ENCODE measurements at places on chromosomes 4 and X.

DNA sequence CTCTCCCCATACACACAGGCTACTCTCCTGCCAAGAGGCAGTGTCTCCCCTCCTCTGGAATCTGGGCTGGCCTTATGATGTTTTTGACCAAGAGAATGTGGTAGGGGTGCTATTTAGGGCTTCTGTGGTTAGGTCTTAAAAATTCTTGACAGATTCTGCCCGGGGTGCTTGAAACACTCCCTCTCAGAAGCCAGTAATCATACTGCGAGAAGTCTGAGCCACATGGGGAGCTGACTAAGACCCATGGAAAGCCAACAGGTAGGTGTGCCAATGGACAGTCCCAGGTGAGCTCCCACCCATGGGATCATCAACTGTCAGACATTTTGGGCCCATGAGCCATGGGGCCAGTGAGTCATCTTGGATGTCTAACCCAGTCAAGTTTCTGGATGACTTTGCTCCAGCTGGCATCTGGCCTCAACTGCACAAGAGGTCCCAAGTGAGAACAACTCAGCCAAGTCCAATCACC lies 315.7 kb downstream of the FBXW7 start:
- no peak for DNase-seq

DNA sequence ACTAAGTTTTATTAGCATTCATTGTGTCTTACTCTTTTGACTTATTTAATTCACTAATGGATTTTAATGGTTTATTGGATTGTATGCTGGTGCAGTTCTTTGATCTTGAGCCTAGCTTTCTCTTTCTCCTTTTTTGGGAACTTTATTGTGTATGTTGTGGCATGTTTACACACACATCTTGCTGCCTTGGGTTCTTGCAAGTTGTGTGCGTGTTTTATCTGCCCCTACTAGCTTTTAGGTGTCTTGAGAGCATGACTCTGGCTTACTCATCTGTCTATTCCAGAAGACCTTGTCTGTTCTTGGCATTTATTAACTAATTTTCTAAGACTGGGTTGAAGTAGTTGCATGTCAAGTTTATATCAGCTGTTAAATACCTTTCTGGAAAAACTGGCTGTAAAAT lies 2.7 kb downstream of the TMEM165 start:
- no peak for DNase-seq

- no peak for DNase-seq
Measured at GRCh38 chrX:13700380-13700779, 11.5 kb downstream of the RAB9A start.

DNA sequence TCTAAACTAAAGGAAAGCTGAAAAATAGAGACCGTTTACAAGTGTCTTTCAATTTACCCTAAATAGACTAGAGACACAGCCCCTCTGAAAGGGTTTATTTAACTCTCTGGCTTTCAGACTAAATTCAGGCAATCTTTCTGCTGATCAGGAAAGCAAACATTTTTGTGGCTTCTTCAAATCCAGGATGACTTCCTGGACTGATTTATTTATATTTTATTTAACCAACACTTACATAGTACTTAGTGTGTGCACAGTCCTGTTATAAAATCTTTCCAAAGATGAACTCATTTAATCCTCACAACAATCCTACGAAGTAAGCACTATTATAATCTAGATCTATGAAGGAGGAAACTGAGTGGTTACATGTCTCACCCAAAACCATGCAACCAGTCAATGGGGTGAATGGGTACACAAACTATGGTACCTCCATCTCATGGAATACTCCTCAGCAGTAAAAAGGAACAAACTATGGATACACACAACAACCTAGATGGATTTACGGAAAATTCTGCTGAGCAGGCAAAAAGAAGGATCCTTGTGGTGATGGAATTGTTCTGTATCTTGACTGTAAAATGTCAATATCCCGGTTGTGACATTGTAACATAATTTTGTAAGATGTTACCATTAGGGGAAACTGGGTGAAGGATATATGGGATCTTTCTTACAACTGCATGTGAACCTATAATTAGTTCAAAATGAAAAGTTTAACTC lies 64.1 kb upstream of the MAMLD1 start:
- no peak for DNase-seq

DNA sequence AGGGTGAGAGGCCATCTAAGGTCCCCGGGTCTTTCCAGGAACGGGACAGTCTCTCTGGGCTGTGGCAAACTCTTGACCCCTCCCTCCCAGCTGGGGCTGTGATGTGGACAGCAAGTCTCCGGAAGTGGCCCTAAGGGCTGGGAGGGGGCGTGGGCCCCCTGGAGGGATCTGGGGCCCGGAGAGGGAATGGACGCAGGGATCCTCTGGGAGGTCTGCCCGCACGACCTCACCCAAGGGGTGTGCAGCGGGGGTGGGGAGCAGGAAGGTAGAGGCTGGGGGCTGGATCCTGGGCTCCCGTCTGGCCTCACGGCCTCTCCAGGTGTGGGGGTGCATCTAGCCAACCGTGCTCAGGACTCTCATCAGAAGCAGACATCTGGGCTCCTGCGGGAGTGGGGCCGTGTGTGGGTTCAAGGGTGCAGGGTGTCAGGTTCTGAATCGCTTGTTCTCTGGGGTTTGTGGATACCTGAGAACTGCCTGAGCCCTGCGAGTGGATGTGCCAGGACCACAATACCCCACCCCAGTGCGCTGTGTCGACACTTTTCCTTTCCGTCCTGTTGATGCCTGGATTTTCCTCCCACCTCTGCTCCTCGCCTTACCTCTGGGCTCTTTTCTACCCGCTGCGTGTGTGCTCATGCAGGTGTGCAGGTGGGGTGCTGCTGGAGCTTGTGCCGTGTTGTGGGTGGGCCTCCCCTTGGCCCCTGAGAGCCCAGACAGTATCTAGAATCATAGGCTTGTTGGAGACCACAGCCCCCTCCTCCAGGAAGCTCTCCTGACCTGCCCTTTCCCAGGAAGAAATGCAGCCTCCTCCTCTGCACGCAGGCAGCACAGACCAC lies 915 bp downstream of the CPZ start:
- DNase-seq: no peak

DNA sequence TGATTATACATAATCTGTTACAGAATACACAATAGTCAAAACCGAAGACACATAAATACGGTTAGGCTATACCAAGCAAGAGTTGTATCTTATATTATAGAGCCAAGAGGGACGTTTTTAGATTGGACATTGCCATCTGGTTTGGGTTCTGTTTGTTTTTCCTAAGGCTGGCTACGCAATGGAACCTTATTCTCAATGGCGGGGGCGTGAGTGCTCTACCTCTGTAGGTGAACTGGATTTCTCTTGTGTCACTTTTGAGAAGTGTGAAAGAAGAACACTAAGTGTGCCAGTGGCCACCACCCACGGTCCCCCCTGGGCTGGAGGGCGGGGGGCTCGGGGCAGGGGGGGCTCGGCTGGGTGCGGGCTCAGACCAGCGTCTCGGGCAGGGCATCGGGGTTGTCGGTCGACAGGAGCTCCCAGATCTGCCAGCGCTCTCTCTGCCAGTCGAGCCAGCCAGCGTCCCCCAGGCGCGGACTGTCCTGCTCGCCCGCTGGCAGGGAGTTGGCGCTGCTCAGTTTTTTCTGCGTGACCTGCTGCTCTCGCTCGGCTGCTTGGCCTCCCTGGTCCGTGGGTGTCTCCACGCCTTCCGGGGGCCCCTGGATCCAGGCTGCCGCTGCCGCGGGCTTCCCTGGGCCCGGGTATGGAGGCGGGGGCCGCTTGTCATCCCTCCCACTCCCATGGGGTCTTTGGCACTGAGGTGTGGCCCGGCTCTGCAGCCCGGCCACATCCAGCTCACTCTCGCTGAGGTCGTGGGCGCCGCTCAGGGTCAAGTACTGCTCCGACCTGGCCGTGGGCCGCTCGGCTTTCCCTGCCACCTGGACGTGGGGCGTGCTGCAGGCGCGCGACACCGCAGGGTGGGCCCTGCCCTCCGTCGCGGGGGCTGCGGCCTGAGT lies 27.6 kb downstream of the HCCS start:
- no peak for DNase-seq
